Activated T-cell treated with anti-CD3 and anti-CD28 coated beads for 24 hours (primary cell): ENCODE measurements at places on chromosomes 5 and 9.

GRCh38 chr5:133347039-133347438, 265.3 kb downstream of the FSTL4 start:
- DNase-seq: no peak

GRCh38 chr5:60577116-60577515, 122.8 kb downstream of the DEPDC1B start:
- no peak for DNase-seq

GRCh38 chr5:130871346-130872086, 293.5 kb downstream of the HINT1 start:
- peak; percentile 14 for DNase-seq

- no peak for DNase-seq
Observed at GRCh38 chr9:135359764-135360163, 119.8 kb upstream of the PPP1R26 start.

GRCh38 chr5:55994495-55994997, at the start of gene IL6ST:
Gene IL6ST, minus strand, starts transcription at chr5:55994963. Its CDS starts 18,685 bp downstream, at chr5:55976278.
- DNase-seq: peak; percentile 34

DNA sequence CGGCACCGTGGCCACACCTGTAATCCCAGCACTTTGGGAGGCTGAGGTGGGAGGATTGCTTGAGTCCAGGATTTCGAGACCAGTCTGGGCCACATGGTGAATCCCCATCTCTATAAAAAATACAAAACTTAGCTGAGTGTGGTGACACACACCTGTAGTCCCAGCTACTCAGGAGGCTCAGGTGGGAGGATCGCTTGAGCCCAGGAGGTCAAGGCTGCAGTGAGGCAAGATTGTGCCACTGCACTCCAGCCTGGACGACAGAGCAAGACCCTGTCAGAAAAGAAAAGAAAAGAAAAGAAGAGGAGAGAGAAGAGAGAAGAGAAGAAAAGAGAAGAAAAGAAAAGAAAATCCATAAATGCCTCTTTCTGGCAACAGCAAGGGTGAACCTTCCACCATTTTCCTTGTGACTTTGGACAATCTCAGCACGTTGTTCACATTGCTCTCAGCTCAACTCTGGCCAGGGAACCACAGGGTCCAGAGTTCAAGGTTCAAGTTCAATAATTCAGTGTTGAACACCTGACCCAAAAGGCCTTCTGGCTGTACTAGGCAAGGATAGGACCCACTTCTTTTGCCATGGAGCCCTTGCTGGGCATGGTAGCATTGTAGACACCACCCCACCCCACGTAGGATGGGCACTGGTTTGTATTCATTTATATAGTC, 14.6 kb upstream of the DUSP1 start:
- DNase-seq: no peak

- no peak for DNase-seq
Observed at GRCh38 chr5:123104607-123105006, 15.6 kb downstream of the PRDM6 start.

GRCh38 chr9:105637787-105638395, 24.4 kb upstream of the TAL2 start:
- DNase-seq: no peak

GRCh38 chr5:76818844-76819831, at the start of gene F2RL1:
Gene F2RL1, plus strand, starts transcription at chr5:76819030. Its CDS starts 153 bp downstream, at chr5:76819183.
- DNase-seq: peak; percentile 26

DNA sequence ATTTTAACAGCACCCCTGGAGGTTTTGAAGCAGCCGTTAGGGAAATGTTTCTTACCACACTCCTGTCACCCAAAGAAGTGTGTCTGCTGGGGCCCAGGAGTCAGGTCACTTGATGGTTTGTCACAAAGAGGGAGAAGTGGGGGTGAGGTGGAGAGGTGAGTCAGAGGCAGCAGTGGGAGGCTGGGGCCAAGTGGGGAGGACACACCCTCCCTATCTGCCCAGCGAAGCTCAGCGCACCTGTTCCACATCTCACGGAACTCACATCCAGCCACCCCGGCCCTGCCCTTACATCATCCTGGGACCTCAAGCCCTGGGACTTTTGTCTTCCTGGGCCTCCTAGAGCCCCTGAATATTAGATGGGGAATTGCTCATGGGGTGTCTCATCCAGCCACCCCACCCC, 171.1 kb upstream of the SMIM23 start:
- DNase-seq: no peak

GRCh38 chr5:7494481-7495130, 98.7 kb downstream of the ADCY2 start:
- DNase-seq: no peak

GRCh38 chr5:109723606-109724005, 33.9 kb downstream of the MAN2A1 start:
- DNase-seq: no peak

DNA sequence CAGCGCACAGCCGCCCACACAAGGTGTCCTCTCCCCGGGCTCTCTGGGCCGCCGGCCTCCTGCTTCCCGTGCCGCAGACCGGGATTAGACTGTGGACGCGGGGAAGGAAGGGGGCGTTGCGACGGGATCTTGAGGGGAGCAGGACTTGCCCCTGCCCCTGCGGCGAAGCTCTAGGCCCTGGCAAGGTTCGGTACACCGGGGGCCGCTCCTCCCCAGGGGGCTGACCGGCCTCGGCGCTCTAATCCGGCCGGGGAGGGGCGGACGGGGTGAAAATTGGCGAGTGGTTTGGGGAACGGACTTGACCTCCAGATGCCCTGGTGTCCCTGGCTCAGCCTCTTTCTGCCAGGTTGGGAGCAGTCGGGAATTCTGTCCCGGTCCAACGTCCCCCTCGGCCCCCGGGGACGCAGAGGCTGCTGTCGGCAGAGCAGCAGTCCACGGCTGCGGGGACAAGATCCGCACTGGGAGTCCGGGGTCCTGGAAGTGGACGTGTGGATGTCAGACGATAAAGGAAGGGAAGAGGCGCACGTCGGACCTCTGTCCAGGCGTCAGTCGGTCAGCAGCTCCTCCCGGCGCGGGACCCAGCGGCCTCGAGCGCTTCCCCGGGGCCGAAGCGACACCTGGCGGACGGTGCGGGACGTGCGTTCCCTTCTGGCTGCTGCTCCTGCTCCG, 1.9 kb upstream of the CNTFR start:
- peak; percentile 71 for DNase-seq
